ENCODE measurements at places on chromosomes 2 and 18. TPM values are rescaled to one million over a fixed set of nuclear protein-coding genes. Genes with fewer than 3 reads are reported as not detected.

SLC5A7 gene
- total RNA-seq = 2.5 TPM

RBM44 gene
- total RNA-seq = 3.4 TPM

SCN3A gene
- 194 TPM for total RNA-seq

EN1 gene
- total RNA-seq = not detected
